ENCODE measurements at places on chromosomes 16 and 17. TPM values are rescaled to one million over a fixed set of nuclear protein-coding genes. Genes with fewer than 3 reads are reported as not detected.

KRT36 gene
- polyA plus RNA-seq = 0.20 TPM

DNA sequence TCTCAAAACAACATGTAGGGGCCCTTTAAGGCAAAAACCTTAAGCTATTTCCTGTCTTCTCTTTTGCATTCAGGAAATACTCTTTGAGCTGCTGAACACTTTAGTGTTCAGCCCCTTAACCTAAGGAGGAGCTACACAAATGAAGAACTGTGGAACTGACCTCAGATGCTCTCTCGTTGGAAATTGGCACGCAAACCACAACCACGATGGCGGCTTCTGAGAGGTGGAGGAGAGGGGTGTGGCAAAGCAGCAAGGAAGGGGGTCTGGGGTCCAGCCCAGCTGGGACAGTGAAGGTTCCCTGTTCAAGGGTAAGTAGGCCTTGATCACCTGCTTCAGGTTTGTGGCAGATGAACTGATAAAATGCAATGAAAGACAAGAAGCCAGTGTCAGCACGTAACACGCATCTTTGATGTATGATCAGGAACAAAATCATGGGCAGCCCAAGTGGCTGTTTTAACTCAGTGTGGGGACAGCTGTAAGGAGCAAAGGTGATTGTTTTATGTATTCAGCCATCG lies 291.6 kb upstream of the TNRC6C start:
- DNase-seq = peak; percentile 78

DNA sequence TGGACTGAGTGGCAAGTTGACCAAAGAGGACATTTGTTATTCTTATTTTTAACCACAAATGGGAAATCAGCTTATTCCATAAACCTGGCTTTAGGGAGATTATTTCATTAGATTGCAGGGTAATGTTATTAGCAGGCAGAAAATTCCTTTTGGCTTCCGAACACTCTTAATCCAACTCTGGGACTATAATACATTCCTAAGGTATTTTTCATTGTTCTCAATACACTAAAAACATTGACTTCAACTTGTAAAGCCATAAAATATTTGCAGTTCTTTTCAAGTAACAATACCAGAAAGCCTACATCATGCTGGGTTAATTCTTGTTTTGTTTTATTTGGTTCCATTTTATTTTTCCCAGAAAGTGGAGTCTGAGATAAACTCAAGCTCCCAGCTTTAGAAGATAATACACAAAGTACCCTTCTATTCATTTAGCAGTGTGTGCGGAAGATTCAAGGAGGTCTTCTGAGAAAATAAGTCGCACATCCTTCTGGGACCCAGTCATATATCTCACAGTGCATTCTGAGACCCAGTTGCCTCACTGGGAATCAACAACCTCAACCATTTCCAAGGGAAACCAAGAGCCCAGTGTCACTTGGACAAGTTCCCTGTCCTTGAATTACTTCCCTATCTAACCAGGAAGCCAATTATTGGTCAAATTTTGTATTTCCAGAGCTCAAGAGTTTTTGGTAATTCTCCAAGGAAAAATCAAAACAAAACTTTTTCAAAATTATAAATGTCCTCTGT lies 389.6 kb upstream of the DYNLRB2 start:
- no peak for DNase-seq

LRRC37A3 gene
- polyA plus RNA-seq = 1.8 TPM

- no peak for DNase-seq
Observed at GRCh38 chr16:69463876-69464275, 39.5 kb downstream of the CYB5B start.
